ENCODE measurements at places on chromosomes 4 and X.

- no peak for DNase-seq
Observed at GRCh38 chr4:118086344-118086743, 52.1 kb downstream of the NDST3 start.

DNA sequence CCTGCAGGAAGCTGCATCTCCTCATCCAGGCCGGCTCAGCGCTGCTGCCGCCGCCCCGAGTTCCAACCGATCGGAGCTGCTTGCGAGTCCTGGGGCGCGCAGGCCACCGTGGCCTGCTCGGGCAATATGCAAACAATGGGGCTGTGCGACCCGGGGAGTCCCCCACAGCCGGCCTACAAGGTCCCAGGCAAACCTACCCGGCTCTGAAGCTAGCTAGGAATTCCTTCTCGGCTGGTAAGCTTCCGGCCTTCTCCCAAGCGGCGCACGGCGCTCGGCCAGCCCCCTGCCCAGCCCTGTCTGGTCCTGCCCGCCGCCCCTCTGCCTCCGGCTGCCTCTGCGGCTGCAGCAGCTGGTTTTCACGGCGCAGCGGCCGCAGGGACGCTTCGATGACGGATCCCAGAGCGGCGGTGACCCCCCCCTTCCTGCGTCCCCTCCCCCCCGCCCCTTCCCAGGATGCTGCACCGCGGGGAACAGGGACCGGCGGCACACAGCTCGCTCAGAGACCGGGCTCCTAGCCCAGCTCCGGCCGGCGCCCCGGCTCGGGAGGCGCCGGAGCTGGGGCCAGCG lies 59.4 kb downstream of the TSC22D3 start:
- DNase-seq: no peak

DNA sequence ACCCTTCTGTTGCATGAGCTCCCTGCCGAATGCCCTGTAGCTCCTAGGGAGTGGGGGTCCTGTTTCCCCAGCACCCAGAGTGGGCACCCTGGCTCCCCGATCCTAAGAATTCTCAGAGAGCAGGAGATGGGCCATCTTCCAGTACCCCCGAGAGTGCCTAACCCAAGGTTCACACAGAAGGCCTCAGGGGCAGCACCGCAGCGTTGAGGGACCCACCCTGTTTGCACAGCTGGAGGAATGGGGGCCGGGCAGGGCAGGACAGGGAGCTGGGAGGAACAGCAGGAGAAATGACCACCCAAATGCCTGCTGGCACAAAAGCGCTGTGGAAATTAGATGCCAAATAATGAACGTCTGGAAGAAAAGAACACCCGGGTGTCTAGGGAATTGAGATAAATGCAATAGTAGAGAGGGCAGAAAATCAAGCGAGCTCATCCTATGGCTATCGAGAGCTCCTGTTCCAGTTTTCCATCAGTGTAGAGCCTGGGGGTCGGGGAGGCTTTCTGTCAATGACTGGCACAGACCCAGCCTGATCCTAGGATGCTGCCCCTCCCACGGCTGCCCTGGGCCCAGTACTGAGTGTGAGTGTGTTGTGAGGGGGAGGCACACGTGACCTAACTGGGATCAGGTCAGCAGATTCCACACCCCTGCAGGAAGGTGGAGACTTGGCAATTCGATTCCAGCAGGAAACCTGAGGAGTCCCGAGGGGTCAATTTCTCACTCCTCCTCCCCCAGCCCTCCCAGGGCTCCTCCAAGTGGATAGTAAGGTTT lies 25.7 kb downstream of the SEPTIN6 start:
- no peak for DNase-seq

GRCh38 chr4:91754716-91755115 lies 549.0 kb upstream of the GRID2 start:
- no peak for DNase-seq

GRCh38 chrX:36804066-36804465 lies 204.1 kb upstream of the FAM47C start:
- DNase-seq: no peak

- no peak for DNase-seq
Observed at GRCh38 chr4:185811509-185812364, at the start of gene SORBS2. SORBS2 (minus strand) TSS chr4:185812194; CDS start chr4:185690571, 121,623 bp downstream.

GRCh38 chr4:74018771-74019170 lies 19.7 kb downstream of the CXCL3 start:
- no peak for DNase-seq
